ENCODE measurements at places on chromosomes 6 and 20.

GRCh38 chr20:1535420-1536175 is 21.9 kb downstream of the SIRPD start:
- no peak for DNase-seq

DNA sequence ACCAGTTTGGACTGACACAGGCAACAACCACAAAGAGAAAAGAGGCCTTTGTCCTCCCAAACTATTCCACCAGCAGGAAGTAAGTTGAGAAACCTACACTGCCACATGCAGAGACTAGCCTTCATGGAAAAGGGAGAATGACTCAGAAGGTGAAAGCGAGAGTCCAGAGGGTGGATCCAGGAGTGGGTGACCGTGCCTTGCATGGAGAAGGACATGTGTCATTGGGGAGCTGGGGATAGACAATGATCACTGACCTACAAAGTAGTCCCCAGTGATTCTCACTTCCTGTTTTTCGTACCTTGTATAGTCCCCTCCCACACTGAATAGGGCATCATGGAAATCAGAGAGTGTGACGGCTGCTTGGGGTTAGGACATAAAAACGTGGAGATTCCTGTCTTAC is 91.9 kb downstream of the MYLK4 start:
- DNase-seq, result no peak

DNA sequence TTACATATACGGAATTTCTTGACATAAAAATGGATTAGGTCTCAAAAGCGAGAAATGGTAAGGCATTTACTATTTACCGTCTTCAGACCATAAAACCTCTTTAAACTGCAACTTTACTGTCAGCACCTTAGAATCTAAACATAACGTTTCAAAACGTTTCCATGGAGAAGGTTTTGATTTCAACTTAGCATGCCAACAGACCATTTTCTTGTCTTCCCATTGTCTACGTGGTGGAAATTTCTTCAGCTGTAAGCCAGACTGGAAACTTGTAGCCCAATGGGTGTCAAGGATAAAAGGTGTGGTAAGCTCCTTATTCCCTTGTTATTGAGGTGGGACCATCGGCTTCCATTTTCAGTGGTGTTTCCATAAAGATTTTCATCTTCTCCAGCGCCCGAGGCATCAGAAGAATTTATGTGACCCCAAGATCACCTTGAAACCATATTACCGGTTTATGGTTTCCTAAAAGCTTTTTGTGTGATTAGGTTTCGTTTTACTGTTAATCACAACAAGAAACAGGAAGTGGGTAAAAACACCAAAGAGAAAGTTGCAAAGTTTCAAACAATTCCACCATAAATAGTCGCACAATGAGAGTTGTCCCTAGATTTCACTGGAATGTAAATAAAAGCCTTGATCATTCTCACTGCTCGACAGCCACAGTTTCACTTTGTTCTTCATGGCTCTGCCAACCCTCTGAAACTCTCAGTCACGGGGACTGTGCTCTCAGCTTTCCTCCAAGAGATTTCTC is 63.0 kb upstream of the CD2AP start:
- DNase-seq, result no peak

- no peak for DNase-seq
Observed at GRCh38 chr6:164996838-164997237, 312.6 kb downstream of the C6orf118 start.

- DNase-seq, result no peak
Observed at GRCh38 chr20:36827541-36828279, 48.2 kb upstream of the TLDC2 start.

GRCh38 chr20:7971536-7972280 is 31.4 kb upstream of the HAO1 start:
- DNase-seq, result no peak

All from NCI-H187 treated with DMSO at 0.1 percent for 48 hours (cell line).